Activated T-helper 2 cell treated with anti-CD3 and anti-CD28 coated beads, Interferon-gamma antibody, Interleukin-2, Interleukin-4, amounts not matched to agents 10 μg/mL and 5 μg/mL and 100 μg/mL, durations not matched to agents 14 hours and 24 hours and 36 hours (primary cell): ENCODE measurements at places on chromosomes 2 and 18. TPM values are rescaled to one million over a fixed set of nuclear protein-coding genes. Genes with fewer than 3 reads are reported as not detected.

COX5B gene
- 217 and 237 TPM in 2 replicates for total RNA-seq

- DNase-seq: no peak
- H3K4me1 ChIP-seq: peaks cover 16% of the 10 kb centered on the region
- no peak overlapping the region for H3K27ac ChIP-seq
- H3K27me3 ChIP-seq: no peaks in the 10 kb centered on the region
Observed at GRCh38 chr18:79440316-79441110, 44.8 kb downstream of the NFATC1 start.

GRCh38 chr18:63477200-63477599 lies 442 bp downstream of the SERPINB5 start:
- H3K4me1 ChIP-seq: no peaks in the 10 kb centered on the region
- H3K27me3 ChIP-seq: peaks cover 34% of the 10 kb centered on the region
- no peak overlapping the region for H3K4me3 ChIP-seq
- DNase-seq: no peak

GRCh38 chr2:136248907-136249306 lies 131.0 kb upstream of the CXCR4 start:
- no peak for DNase-seq
- H3K36me3 ChIP-seq: no peaks in the 10 kb centered on the region
- no peak overlapping the region for H3K4me3 ChIP-seq
- H3K27ac ChIP-seq: no peak overlapping the region
- peaks cover 25% of the 10 kb centered on the region for H3K4me1 ChIP-seq
- H3K27me3 ChIP-seq: no peaks in the 10 kb centered on the region

DNA sequence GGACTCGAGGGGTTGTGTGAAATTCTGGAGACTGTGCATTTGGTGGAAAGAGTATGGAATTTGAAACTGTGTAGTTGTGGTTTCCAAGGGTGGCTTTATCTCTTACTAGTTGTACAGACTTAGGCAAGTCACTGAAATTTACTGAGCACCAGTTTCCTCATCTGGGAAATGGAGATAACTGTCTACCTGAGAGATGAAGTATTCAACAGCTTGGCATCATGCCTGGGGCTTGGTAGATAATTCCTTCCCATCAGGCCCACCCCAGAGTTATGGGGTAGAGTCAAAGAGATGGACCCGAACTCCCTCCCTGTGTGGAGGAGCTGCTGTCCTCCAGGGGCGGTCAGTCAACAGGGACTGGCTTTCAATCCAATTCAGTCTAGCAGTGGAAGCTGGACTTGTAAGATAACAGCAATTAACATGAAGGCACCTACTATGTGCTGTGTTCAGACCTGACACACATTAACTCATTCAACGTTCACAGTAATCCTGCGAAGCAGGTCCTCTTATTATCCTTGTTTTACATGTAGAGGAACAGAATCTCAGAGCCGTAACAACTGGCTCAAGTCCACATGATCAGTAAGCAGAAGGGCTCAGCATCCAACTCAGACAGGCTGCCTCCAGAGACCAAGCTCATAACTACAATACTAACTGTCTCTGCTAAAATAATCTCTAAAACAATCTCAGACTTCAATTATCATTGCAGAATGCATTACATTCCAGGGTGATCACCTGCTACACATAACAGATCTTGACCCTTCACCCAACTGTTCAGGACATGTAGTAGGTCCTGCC lies 432.1 kb downstream of the LPIN1 start:
- no peak overlapping the region for H3K4me3 ChIP-seq
- H3K27ac ChIP-seq: peak overlapping the region; percentile 25
- peaks cover 19% of the 10 kb centered on the region for H3K27me3 ChIP-seq
- H3K36me3 ChIP-seq: no peaks in the 10 kb centered on the region
- peaks cover 24% of the 10 kb centered on the region for H3K4me1 ChIP-seq
- DNase-seq: no peak
